ENCODE measurements at places on chromosomes 1 and 21.
A peak's percentile ranks its signal among the peaks of the same experiment; 100 is the strongest.

DNA sequence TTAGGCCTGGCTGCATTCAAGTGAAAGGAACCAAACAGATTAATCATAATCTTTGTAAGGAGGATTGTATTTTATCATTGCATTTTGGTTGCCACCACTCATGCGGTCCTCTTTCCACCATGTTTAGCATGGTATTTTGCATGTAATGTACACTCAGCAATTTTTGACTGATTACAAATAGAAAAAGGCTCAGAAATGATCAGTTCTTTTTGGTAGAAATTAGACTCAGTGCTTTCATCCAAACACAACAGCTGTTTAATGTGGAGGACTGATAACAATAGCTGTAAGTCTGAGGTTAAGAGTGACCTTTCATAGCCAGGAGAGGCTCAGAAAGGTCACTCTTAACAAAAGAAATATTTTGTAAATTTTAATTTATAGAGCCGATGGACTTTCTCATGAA lies 25.3 kb upstream of the DPH5 start:
- DNase-seq: no peak

GRCh38 chr1:180933141-180933540 lies 20.4 kb downstream of the KIAA1614 start:
- DNase-seq: no peak

DNA sequence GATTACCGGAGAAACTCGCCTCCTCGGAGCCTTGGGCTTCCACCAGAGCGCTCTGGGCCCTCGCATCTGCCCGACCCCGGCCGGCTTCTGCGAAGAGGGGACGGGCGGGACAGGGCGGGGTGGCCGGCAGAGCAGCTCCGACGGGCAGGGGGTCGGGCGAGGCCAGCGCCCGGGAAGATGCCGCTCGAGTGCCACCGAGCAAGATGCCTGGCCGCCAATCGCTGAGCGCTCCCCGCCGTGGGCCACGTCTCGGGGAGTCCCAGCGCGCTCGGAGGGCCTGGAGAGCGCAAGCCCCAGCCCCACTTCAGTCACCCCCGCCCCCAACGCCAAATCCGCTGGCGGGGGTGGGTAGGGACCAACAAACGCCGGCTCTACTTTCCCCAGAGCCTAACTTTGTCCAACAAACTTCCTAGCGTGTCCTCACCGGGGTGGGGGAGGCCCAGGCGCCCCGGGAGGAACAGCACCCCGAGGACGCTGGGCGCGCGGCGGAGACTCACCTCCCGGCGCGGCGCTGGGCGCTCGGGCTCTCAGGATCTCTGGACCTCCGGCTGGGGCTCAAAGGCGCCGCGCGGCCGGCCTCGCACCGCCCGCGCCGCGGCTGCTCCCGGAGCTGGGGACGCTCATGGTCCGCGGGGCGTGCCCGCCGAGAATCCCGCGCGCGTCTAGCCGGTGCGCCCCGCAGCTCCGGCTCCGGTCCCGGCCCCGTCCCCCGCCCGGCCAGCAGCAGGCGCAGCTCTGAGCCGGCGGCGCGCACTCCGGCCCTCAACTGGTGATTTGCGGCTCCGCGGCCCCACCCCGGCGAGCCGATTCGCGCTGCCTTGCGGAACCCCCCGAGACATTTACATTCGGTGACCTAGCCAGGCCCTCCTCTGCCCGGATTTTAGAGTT lies at the start of gene BCAR3:
TSS of gene BCAR3 (minus strand) at position 737 of the 888 bp plus-strand sequence. CDS start 6,907 bp downstream, outside the sequence.
- peak; percentile 76 for DNase-seq

- no peak for DNase-seq
Measured at GRCh38 chr1:75720820-75721219, 3.7 kb upstream of the ACADM start.

- DNase-seq: no peak
Measured at GRCh38 chr21:34126691-34127090, 53.3 kb downstream of the MRPS6 start.

GRCh38 chr1:147384804-147385203 lies 142.3 kb downstream of the CHD1L start:
- no peak for DNase-seq

DNA sequence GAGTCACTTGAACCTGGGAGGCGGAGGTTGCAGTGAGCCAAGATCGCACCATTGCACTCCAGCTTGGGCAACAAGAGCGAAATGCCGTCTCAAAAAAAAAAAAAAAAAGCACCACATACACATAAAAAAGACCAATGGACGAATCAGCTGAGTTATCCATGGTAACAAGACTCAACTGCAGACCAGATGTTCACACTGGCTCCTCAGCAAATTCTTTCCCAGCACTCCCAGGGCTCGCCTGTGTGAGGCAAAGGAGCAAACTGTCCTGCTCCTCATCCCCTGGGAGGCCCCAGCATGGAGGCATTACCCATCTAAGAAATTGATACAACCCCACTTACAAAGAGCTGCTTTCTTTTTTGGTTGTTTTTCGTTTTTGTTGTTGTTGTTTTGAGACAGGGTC lies 3.1 kb downstream of the TMEM234 start:
- no peak for DNase-seq

GRCh38 chr1:36836196-36836883 lies 198.0 kb downstream of the GRIK3 start:
- DNase-seq: no peak

- DNase-seq: peak; percentile 52
Measured at GRCh38 chr1:62038594-62039284, 155.9 kb upstream of the L1TD1 start.

Data from HEK293T (cell line).